ENCODE measurements at places on chromosomes 3 and 15.

DNA sequence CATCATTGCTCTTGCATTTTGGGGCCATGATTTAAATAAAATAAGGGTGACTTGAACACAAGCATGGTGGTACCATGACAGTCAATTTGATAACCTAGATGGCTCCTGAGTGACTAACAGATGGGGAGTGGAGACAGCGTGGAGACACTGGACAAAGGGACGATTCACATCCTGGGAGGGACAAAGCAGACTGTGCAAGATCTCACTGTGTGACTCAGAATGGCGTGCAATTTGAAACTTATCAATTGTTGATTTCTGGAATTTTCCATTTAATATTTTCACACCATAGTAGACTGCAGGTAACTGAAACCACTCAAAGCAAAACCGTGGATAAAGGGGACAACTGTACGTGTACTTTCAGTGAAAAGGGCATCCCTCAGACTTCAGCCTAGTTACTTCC is 25.5 kb downstream of the MCCC1 start:
- no peak for DNase-seq

- no peak for DNase-seq
Observed at GRCh38 chr3:107523289-107523538, 452 bp downstream of the BBX start.

- no peak for DNase-seq
Observed at GRCh38 chr3:30720586-30721313, 114.3 kb downstream of the TGFBR2 start.

DNA sequence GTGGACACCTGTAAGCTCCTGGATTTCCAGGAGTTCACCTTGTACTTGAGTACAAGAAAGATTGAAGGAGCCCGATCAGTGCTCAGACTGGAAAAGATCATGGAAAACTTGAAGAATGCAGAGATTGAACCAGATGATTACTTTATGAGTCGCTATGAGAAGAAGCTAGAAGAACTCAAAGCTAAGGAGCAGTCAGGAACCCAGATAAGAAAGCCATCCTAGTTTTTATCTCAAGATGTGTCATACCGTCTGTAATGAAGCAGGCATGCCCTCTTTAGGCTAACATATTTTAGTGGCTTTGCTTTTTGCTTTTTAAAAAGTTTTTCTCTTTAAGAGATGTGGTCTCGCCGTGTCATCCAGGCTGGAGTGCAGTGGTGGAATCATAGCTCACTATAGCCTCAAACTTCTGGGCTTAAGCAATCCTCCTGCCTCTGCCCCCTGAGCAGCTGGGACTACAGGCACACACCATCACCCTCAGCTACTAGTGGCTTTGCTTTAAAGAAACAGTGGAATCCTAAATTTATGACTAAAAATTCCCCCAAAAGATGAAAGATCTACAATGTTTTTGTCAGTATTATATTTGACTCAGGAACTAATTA is 28.1 kb downstream of the EXOG start:
- DNase-seq, result no peak

GRCh38 chr3:2937592-2937991 is 172.6 kb downstream of the IL5RA start:
- no peak for DNase-seq

GRCh38 chr3:36784138-36784635 is 19.8 kb upstream of the DCLK3 start:
- DNase-seq, result no peak

DNA sequence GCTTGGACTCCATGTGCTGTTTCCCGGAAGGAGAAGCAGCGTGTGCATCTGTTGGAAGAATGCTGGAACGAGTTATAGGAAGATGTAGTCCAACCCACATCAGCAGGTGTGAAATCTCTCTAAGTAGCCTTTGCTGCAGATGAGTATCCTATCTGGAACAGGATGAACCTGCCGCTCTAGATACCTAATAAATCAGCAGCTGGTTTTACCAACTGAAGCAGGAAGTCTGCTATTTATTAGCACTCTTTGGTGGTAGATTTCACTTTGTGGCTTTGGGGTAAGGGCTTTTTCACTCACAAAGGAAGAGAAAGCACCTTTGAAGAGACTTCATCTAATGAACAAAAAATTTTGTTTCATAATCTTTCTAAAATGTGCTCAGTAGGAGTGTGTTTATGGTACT is 66.4 kb downstream of the DCUN1D1 start:
- no peak for DNase-seq

DNA sequence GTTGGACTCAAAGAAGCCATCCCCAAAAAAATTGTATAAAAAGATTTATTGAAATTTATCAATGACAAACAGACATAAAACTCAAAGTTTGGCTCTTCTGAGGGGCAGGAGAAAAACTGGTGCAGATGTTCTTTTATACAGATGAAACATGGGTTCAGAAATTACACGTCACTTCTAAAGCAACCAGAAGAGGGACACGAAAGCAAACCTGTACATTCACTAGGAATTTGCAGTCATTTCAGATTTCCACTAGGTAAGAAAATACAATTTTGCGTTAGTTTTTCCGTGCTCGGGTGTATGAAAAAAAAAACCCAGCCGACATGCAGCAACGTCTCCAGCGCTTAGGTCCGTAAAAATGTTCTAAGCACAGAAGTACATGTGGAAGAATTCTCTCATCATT is 41.8 kb downstream of the ANP32A start:
- no peak for DNase-seq

DNA sequence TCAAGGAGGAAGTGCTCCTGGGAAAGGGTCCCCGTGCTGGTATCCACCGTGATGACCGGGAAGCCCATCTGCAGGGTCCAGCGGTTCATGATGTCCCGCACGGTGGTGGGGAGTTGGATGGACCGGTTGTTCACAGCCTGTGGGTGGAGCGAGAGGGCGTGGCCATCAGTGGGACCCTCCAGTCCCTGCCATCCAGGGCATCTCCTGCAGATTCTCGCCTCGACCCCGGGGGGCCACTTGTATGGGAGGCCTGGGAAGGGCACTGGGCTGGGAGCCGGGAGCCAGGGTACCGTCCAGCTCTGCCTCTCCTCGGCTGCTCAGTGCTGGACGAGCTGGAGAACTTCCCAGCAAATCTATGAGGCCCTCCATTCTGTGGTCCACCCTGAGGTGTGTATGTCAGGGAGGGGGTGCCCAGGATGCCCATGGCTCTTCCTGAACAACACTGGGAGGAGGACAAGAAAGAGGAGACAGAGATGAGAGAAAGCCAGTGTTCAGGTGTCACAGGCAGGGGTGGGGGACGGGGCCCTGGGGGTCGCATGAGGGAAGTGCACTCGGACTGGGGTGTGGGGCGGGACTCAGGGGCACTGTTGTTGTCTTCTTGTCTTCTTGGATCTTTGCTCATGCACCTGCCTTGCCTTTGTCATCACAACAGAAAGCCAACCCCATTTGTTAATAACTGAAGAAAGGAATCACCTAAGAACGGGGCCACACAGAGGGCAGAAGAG is 13.0 kb downstream of the ANPEP start:
- DNase-seq, result no peak

GRCh38 chr3:149145974-149146373 is 16.5 kb downstream of the HPS3 start:
- DNase-seq, result no peak

- no peak for DNase-seq
Observed at GRCh38 chr15:70436428-70436827, 326.9 kb downstream of the UACA start.

GRCh38 chr3:71210257-71211007 is 373.1 kb downstream of the FOXP1 start:
- DNase-seq, result no peak

DNA sequence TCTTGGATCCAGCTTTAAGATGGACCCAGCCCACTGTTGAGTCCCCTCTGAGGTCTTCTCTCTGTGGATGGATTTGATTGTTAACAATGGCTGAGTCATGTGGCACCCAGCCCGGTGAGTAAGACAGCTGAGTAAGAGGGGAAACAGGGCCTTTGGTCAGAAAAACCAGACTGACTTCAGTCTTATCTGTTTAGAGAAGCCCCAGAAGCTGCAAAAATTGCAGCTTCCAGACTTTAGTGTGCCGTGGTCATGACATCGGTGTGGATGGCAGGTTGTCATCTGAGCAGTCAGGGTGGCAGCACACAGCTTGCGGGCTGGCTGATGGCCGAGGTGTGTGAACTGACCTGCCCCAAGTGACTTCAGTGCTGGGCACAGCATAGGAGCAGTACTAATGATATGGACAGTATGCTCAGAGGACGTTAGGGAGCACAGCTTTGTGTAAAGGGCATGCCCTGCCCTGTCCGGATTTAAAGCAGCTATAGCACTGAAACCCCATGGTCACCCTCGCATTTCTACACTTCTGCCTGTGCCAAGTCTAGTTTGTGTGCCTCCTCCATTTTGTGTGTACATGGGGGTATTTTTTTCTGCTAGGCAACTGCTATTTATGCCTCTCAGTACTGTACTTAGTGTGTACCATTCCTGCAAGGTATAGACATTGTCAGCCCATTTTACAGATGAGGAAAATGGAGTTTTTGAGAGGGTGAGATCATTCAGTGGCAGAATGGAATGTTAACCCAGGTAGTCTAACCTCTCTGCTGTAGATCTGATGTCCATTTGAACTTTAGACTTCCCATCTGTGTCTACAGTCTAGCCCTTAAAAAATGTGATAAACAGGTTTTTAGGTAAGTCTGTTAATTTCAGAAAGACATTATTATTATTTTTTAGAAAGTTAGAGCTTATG is 44.4 kb downstream of the FLNB start:
- no peak for DNase-seq

- no peak for DNase-seq
Observed at GRCh38 chr3:112653209-112653871, 12.4 kb upstream of the CCDC80 start.

DNA sequence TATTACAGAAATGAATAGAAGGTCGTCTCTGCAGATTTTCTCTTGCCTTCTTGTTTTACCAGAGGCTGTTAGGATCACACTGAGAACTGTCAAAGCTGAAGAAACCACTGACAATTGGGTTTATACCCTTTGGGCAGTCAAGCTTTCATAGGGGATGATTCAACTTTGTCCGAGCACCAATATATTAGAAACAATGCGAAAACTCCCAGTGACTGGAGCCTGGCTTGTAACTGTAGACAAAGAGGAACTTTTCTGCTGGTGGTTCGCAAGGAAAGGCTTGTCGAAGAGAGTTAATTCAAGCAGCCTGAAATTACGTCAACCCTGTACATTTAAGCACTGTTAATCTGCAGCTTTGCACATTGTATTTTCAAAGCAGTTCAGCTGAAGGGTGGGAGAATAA is 193.2 kb upstream of the ZNF385D start:
- DNase-seq, result no peak

DNA sequence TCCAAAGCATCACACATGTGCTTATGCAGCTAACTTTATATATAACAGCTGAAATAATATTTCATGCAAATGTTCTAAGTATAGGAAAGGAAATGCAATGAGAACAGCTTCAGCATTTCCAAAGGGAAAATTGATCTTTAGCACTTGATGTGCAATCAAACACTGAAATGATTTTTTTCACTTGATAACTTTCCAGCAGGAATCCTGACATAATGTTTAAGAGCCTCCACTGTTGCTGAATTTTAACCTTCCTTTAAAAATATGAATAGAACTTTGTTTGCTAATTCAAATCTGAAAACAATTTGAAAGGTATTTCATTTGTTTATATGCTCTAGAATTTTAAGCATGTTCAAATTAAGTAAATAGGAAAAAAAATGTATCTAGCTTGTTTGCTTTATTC is 96.9 kb upstream of the STRIT1 start:
- no peak for DNase-seq

- DNase-seq, result no peak
Observed at GRCh38 chr15:62572797-62573196, 407.7 kb upstream of the C2CD4B start.

GRCh38 chr15:77747175-77748077 is 114.7 kb upstream of the LINGO1 start:
- DNase-seq, result no peak

DNA sequence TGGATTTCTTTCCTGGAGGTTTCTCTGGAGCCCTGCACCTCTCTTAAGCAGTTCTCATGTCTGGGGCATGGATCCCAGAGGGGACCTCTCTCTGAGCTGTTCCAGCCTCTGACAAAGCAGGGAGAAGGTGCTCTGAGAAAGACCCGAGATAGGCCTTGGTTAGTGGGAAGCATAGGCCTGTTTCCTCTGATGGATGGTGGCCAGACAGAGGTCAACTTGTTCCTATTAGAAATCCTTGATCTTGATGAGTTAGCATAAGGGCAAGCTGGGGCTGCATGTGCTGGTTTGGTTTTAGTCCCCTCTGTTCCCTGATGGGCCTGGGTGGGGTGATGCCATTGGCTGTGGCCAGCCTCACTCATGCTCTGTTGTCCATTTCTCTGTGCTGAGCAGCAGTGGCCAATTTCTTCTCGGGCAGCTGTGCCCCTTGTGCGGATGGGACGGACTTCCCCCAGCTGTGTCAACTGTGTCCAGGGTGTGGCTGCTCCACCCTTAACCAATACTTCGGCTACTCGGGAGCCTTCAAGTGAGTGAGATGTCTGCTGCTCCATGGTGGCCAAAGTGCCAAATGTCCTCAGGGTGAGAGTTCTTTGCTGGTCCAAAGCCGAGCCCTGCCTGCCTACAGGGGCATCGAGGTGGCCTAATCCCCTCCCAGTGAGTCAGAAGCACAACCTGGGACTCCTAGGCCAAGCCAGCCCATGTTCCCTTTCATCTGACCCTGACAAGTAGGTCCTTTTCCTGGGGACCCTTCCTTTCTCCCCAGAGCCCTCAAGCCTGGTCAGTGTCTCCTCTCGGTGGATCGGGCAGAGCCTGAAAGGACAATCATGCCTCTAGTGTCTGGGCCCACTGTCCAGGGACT is 9.0 kb downstream of the TF start:
- DNase-seq, result no peak

DNA sequence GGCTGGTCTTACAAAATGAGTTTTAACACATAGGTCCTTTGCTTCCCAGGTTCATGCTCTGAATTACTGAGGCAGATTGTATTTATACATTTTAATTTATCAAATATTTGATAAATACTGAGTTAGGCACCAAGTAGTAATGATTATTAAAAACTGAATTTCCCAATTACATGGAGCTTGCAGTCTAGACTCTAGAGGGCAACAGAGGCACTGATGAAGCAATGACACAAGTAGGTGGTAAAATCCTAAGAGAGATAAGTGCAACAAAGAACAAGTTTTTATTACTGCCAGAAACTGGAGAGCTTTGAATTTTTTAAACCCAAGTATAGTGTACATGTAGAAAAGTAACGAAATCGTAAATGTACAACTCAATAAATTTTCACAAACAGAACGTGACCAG is 406.2 kb upstream of the RARB start:
- DNase-seq, result no peak

DNA sequence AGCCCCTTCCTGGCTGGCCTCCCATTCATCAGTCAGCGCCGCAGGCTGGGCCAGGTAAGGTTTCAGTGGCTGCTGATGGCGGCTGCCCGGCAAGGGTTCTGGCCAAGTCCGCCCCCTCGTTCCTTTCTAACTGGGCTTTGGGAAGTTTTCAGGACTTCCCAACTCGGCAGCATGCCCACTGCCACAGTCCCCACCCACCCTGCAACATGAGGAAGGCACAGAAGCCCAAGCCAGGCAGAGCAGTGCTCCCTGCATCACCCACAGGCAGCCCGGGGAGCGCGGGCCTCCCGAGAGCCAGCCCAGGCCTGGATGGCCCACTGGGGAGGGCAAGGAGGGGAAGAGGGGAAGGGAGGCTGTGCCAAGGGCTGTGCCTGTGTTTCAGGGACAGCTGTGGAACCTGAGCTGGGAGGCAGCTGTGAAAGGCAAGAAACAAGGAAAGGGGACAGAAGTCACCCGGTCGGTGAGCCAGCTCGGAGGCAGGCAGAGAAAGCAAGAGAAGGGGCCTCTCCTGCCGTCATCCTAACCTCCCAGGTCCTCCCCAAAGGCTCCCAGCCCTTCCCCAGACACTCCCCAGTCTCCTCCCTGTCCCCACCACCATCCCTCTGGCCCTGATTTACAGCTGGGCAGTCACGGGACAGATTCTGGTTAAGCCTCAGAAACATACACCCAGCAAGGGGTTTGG is 73.9 kb downstream of the CPN2 start:
- DNase-seq, result no peak
